Amygdala (tissue), 56 donors: ENCODE measurements at places on chromosomes 2 and 18.

- DNase-seq = no peak
Observed at GRCh38 chr2:178266445-178266844, 72.1 kb downstream of the OSBPL6 start.

GRCh38 chr2:232497348-232497747, 9.7 kb upstream of the ECEL1 start:
- no peak for DNase-seq

DNA sequence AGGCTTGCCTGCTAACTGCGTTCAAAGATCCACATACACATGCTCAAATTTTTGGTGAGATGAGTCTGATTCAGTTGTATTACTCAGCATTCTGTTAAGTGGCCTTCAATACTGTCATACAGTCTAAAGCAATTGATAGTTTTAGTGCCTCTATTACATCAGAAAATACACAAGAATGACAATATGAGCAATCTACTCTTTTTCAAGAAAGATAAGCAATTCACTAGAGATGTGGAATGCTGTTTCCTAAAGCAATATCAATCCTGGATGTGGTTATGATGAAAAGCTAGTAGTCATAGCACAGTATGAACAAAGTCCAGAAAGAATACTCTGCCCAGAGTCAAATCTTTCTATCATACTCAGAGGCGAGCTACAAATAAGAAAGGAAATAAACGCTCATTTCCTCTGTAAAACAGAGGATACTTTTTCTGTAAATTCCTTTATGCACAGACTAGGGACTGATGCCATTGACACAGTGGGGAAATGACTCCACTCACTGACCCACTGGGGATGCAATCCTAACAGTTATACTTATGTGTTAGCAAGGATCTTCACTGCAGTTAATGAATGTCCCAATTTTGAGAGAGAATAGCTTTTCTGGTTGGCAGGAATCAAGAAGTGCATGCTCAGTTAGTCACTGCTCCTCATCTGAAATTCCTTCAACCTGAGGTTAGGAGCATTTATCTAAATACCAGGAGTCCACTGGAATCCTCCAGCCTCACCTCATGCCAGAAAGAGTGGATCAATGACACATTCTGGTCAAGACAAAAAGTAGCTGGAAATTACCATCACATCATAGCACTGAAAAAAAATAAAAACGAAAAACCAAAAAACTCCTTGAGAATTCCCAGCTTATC, 83.3 kb downstream of the PDE11A start:
- DNase-seq = no peak

DNA sequence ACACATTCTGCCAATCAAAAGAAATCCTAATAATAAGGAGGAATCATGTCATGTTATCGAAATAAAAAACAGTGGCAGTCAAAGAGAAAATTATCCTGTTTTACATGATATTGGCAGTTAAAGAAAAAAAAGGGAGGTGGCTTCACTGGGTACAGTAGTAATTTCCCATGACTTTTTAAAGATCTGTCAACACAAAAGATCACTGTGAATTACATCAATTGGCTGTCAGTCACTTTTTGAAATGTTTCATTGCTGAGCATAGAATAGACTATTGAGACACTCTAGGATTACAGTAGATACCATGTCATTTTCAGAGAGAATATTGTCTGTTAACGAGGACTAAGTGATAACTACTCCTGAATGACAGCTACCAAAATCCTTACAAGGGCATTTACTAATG, 335.7 kb upstream of the CYP26B1 start:
- no peak for DNase-seq

GRCh38 chr2:70775141-70775540, 7.1 kb upstream of the ADD2 start:
- no peak for DNase-seq

DNA sequence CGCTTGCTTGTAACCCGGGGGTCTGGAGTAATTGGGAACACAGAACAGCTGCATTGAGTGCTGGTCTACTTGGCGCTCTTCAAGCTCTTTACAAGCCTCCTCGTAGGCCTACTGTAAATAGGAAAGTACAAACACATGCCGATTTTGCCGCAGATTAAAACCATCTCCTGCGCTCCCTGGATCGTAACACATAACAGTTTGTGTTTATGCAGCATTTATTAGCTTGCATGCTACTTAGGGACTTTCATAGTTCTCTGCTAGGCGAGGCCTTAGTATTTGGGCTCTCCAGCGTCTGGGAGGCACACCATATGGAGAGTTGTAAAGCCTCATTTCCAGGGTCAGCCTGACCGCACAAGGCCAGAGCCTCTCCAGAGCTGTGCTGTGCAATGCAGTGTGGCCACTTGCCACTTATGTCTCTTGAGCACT, 84.0 kb upstream of the HAAO start:
- DNase-seq = no peak

DNA sequence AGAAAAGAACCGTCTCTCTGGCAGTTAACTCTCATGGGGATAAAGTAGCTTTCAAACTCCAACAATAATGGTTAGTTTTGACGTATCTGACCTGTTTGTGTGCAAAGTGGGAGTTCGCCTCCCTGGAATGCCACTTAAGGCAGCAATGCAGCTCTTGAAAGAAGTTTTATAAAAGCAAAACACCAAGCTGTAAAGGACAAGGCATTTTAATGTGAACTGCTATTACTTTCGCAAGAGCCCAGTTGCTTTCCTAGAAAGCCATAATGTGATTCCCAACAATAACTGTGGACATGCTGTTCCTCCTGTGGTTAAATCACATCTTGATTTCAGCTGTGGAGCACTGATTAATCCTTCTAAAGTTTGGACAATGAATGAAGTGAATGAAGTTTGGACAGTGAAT, 303.7 kb downstream of the PTPRM start:
- DNase-seq = no peak

DNA sequence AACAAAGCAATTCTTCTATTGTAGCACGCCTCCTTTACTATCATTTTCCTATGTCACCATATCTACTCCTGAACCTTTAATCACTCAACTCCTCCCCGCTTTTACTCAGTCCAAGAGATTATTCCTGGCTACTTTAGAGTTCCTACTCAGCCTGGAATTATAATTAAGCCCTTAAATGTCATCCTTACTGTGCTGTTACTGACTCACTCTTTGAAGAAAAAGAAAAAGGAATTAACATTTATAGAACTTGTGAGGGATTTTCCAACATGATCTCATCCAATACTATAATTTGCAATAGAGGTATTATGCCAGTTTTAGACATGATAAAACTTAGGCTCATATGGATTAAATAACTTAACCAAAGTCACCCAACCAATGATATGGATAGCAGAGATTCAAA, 61.7 kb downstream of the CCDC88A start:
- no peak for DNase-seq

- DNase-seq = no peak
Observed at GRCh38 chr18:69951182-69951581, 3.5 kb upstream of the CD226 start.

DNA sequence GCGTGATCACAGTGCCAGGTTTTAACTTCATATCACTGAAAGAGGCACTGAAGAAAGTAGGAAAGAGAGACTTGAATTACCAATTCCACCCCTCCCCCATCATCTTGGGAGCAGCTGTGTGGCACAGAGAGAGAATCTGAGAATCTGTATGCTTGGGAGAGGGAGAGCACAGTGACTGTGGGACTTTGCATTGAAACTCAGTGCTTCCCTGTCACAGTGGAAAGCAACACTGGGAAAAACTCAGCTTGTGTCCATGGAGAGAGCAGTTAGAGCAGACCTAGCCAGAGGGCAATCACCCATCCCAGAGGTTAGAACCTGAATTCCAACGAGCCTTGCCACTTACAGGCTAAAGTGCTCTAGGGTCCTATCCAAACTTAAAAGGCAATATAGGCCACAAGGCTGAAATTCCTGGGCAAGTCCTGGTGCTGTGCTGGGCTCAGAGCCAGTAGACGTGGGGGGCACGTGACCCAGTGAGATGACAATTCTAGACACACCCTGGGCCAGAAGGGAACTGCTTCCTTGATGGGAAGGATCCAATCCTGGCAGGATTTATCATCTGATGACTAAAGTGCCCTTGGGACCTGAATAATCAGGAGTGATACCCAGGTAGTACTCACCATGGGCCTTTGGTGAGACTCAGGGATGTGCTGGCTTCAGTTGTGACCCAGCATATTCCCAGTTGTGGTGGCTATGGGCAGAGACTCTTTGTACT, 15.5 kb upstream of the ABCB11 start:
- DNase-seq = no peak

GRCh38 chr18:37714691-37715090, 149.1 kb upstream of the CELF4 start:
- DNase-seq = no peak

GRCh38 chr2:128545085-128545484, 226.4 kb upstream of the HS6ST1 start:
- DNase-seq = no peak
